ENCODE measurements at places on chromosomes 11 and 22.

GRCh38 chr11:2533587-2534133 is 88.9 kb downstream of the KCNQ1 start:
- no peak for DNase-seq

GRCh38 chr11:62141111-62142042 is 17.6 kb downstream of the INCENP start:
- no peak for DNase-seq

GRCh38 chr11:73623686-73624085 is 22.7 kb upstream of the PLEKHB1 start:
- DNase-seq: no peak

- DNase-seq: no peak
These were observed 964.5 kb upstream of the CHORDC1 start for GRCh38 chr11:91187314-91187713.

DNA sequence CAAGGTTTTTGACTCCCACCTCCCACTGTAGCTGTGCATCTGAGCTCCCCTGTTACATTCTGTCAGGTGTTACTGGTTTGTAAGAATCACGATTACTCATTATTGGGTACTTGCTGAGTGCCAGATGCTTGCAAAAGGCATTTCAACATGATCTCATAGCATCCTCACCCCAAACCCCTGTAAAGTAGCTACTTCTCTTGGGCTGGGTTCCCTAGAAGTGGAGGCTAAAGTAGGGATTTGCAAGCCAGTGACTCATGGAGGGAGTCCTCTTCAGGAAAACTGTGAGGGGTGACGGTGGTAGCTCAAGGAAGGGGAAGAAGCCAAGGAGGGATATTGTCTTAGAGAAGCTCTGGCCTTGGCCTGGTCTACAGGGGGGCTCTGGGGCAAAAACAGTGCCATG is 78.6 kb downstream of the TIMP3 start:
- no peak for DNase-seq

DNA sequence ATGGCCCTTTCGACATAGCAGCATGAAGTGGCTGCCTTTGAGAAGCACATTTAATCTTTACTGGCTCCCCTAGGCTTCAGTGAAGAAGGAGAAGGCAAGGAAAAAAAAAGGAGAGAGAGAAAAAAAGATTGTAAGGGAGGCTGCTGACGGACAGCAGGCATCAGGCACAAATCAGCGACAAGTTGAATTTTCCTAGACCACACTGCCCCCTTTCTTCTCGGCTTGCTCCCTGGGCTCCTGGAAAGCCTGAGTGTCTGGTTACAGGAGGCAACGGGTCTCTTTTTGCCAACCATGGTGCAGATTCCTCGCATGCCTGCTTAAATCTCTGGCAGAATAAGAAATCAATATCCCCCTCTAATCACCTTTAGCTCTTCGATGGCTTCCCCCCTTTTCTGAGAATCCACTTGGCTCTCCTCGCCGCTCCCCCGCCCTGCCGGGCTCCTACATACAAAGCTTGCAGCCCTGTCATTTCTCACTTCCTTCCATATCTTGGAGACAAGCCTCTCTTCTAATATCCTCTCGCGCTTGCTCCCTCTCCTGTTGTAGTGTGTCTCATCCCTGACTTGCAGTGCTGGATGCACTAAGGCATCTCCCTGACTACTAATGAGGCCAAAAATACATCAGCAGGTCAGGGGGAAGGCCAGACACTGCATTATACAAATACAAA is 14.3 kb downstream of the BLID start:
- DNase-seq: no peak

- no peak for DNase-seq
These were observed 4.6 kb upstream of the GALR3 start for GRCh38 chr22:37818409-37819104.

- no peak for DNase-seq
These were observed 9.7 kb upstream of the PGA3 start for GRCh38 chr11:61193596-61193995.

- DNase-seq: peak; percentile 66
These were observed 28.5 kb downstream of the RSPH14 start for GRCh38 chr22:23113067-23113846.

GRCh38 chr11:57773026-57773598 is 11.5 kb downstream of the CTNND1 start:
- no peak for DNase-seq

GRCh38 chr11:69771466-69771865 is 3.7 kb downstream of the FGF4 start:
- DNase-seq: no peak

DNA sequence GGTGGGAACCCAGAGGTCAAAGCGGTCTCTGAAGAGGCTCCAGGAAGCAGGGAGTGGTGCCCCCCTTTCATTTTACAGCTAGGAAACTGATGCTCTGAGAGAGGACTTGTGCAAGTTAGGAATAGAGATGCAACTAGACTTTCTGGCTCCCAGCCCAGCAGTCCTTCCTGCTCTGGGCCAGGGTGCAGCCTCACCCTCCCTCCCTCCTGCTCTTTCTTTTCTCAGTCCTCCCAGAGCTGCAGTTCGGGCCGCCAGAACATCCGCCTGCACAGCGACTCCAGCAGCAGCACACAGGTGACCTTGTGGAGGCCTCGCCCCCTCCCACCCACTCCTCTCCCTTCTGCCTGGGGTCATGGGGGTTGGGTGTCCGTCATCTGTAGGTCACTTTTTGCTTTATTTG is 51.5 kb downstream of the LHFPL7 start:
- DNase-seq: no peak

GRCh38 chr11:67601098-67601497 is 5.6 kb upstream of the NDUFV1 start:
- DNase-seq: no peak

- DNase-seq: no peak
These were observed 27.1 kb upstream of the TMA7B start for GRCh38 chr22:39932918-39933649.

DNA sequence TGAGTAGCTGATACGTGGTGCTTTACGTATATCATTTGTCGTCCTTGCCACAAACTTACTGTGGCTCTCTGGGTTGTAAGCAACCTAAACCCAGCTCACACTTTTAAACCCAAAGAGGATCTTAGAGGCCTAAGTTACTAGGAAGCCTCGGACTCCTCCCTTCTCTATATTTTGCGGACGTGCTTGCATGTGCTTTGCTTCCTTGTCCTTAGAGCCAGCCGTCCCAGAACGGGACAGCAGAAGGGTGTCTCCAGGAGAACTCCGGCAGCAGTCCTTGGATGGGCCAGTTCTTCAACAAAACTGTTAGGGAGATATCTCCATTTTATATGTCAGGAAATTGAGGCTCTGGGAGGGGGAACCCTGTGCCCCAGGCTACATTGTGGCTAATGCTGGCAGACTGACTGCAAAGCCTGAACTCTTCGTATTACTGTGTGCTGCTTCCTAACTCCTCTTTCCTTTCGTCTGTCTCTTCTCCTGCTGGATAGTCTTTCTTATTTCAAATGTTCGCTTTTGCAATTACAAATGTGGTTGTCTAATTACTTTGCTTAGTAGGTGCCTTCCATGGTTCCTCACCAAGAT is 33.8 kb downstream of the TNRC6B start:
- no peak for DNase-seq

DNA sequence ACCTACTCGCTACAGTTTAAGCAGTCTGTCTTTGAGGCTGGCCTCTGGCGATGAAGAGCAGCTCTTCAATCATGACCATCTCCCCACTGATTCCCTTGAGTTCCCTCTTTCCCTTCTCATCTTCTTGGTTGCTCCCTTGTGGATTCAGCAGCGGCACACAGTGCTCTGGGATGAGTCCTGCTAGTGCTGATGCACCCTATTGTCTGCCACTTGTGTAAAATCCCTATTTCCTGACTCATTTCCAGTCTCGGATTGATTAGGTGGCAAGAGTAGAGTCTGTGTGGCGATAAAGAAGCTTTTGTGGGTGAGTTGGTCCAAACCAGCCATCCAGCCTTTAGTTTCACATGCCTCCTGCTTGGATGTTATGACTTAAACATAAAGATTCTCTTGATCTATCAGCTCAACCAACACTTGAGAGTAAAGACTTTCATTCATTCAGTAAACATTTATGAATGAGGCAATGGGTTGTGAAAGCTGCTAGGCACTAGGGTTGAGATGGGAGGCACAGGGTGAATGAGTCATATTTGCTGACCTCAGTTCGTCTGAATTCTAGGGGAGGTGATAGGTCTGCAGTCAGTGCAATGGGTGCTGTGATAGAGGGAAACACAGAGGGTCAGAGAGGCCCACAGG is 219.4 kb upstream of the RAG2 start:
- DNase-seq: no peak

DNA sequence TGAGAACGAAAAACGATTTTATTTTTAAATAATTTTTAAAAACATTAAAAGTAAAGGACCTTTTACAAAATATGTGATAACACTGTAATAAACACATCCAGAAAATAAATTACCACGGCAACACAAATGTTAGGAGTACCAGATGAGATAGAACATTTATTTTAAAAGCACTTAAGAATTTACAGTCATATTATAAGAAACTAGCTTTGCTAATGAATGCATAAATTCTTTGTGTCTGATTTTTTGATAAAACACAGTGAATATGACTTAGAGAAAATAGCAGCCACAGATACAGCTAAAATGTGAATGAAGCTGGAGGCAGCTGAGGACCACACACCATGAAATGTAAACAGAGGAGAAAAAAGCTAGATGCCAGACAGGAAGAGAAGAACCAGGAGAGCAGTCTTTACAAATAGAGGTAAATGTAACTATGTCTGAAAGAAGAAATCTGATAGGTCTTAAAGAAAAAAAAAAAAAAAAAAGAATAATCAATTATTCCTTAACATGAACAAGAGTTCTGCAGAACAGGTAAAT is 14.6 kb downstream of the CCDC34 start:
- no peak for DNase-seq

DNA sequence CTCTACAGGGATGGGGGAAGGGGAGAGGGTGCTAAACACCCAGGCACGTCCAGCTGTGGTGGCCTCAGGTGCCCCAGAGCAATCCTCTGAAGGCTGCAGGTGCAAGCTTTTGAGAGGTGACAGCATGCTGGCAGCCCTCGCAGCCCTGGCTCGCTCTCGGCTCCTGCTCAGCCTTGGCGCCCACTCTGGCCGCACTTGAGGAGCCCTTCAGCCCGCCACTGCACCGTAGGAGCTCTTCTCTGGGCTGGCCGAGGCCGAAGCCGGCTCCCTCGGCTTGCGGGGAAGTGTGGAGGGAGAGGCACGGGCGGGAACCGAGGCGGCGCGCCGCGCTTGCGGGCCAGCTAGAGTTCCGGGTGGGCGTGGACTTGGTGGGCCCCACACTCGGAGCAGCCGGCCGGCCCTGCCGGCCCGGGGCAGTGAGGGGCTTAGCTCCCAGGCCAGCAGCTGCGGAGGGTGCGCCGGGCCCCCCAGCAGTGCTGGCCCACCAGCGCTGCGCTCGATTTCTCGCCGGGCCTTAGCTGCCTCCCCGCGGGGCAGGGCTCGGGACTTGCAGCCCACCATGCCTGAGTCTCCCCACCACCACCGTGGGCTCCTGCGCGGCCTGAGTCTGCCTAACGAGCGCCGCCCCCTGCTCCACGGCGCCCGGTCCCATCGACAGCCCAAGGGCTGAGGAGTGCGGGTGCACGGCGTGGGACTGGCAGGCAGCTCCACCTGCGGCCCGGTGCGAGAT is 112.1 kb downstream of the TRIM29 start:
- no peak for DNase-seq

- DNase-seq: no peak
These were observed 32.5 kb downstream of the AHNAK start for GRCh38 chr11:62514151-62514550.

DNA sequence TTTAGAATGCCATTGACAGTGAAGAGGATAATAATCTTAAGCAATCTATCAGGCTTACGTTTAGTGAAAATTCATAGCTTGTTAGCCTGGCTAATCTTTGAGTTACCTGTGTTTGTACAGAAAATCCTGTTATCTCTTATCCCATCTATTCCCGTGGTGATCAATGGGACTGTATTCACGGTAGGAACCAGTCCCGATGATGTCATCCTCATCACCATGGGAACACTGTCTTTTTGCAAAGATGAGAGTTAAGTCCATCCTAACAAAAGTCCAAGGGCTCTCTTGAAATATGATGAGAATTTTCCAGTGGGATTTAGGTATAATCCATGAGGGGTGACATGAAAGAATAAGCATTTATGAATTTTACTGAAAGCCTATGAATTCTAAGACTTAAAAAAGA is 762.2 kb downstream of the ETS1 start:
- no peak for DNase-seq

GRCh38 chr11:101030015-101030414 is 99.6 kb downstream of the PGR start:
- no peak for DNase-seq

DNA sequence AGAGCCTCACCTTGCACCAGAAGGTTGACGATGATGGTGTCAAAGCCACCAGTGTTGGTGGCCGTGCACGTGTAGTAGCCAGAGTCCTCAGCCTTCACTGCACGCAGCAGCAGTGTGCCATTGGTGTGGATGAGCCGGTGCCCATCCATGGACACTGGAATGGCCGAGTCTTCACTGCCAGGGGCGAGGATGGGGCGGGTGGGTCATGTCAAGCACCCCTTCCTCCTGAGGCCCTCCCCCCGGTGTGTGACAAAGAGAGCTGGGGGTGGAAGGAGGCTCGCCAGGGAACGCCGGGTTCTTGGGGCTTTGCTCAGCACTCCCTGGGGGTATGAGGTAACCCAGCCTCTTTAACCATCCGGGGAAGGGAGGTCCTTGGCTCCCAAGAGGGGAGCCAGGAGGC is 111.6 kb downstream of the CEP164 start:
- DNase-seq: no peak

DNA sequence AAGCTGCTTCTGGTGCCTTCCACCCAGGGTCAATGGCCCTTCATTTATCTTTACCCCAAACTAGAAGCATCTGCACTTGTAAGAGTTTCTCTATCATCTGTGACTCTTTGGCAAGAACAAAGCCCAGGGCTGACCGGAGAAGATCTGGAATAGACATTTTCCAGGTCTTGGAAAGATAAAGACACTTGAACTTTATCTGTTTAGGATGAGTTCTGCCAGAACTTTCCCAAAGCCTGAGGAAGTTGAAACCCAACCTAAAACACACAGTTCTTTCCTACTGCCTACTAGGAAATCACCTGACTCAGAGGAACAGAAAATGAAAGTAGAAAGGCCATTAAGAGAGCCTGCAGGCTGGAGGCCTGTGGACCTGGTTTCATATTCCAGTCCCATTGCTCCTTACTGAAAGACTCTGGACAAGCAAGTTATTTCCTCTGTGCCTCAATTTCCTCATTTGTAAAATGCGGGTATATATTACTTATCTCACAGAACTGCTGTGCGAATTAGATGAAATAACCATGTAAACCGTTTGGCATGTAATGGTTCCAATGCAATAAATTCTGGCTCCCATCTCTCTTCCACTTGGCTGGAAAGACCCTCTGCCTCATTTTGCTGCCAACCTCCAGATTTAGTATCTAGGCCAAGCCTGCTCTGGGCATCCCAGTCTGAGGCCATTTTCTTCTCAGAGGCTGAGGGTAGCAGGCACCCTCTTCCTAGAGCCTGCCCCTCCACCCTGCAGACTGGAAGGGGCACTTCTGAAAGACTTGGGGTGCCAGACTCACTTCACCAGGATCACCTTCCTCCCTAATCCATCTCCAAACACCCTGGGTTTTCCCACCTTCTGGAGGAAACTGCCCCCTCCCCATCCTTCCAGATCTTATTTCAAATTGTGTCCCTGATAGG is 1.2 kb downstream of the UBE2L6 start:
- DNase-seq: no peak
